ENCODE measurements at places on chromosomes 3 and 15.

- no peak for DNase-seq
Measured at GRCh38 chr15:28178290-28178689, 79.2 kb upstream of the OCA2 start.

- DNase-seq: no peak
Measured at GRCh38 chr3:193809106-193809505, 216.1 kb downstream of the OPA1 start.

DNA sequence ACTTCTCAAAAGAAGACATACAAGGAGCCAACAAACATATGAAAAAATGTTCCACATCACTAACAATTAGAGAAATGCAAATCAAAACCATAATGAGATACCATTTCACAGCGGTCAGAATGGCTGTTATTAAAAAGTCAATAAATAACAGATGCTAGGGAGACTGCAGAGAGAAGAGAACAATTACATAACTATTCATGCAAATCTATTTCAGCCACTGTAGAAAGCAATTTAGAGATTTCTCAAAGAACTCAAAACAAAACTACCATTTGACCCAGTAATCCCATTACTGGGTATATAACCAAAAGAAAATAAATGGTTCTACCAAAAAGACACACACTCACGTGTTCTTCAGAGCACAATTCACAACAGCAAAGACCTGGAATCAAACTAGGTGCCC is 116.3 kb downstream of the VPS13C start:
- DNase-seq: no peak

DNA sequence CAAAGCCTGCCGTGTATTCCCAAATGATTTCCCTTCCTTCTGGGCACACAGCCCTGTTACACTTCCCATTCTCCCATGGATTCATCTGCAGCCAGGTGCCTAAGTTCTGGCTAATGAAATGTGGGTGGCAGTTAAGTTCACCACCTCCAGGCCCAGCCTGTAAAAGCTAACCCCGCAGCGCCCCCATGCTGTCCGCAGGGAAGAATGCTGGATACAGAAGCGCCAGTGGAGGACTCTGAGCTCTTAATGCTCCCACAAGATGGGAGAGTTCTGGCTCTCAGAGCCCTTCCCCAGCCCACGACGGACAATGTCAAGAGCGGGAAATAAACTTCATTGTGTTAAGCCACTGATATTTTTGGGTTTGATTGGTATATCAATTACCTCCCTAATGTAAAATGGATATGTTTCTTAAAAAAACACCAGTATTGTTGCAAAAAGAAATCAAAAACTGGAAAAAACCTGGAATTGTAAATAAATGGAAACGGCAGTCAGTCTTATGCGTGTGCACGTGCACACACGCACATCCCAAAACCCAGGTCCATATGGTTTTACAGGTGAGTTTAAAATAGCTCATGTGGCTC is 37.7 kb upstream of the FGD5 start:
- no peak for DNase-seq

- no peak for DNase-seq
Measured at GRCh38 chr3:97674461-97674860, 90.1 kb upstream of the ARL6 start.

DNA sequence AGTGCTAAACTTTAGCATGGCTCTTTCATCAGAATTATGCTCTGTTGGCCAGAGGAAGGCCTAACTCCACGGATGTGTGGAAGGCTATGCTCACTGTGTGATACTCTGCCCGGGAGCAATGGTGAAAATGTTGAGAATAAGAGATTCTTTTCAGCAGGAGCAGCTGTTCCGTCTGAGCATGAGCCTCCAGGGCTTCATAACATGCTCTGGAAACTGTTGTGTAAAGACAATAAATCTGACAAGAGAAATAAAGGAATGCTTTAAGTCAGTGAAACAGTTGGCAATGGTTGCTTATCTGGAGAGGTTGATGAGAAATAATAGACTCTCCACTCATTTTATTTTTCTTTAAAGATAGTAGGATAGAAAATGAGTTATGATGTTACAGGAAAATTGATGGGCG is 269.8 kb downstream of the DIPK2A start:
- DNase-seq: no peak

DNA sequence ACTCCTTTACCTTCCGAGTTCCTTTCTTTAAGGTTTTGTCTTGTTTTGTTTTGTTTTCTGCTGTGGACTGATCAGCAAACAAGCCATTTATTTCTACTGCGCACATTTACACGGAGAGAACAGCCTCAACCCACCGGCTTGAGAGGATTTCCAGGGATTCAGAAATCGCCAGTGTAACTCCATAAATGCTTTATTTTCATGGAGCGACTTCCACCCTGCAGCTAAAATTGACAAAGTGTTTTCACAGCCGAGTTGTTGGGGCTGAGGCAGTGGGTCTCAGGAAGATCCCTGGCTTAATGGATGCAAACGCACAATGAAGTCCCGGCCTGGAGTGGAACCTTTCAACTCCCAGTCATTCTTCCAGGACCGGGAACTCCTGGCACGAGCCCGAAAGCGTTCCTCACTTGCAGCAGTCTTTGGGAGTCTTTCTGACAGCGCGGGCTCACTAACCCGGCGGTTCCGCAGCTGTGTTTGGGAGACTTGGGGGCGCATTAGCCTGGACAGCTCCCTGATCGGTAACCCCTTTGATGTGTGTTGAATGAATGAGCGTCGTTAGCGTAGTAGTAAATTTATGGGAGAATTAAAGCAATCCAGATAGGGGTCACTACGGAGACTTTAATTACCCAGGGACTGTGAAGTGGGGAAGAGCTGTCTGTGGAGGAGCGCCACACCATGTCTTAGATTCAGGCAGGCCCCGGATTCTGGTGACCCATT is 785 bp upstream of the MYRIP start:
- no peak for DNase-seq

- no peak for DNase-seq
Measured at GRCh38 chr3:176734146-176734545, 463.1 kb downstream of the TBL1XR1 start.

GRCh38 chr15:101158166-101159095 is 93.4 kb downstream of the CHSY1 start:
- DNase-seq: no peak

DNA sequence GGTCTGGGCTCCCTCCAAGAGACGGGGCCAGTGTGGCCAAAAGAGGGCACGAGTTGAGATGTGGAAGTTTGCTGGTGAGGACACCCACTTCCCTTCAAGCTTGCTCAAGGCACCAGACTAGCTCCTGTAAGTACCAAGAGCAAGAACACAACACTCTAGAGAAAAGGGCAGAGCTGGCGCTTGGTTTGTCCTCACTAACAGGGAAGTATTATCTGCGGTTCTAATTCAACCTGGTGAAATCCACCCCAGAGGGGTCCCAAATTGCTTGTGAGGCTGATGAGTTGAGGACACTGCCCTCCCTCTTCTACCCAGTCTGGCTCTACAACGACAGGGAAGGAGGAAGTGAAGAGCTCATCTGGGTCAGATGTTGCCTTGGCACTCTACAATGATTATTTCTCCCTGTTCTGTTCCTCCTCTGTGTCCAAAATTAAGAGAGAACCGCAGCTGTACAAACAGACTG is 16.9 kb upstream of the FSIP1 start:
- DNase-seq: no peak

GRCh38 chr15:89095556-89095955 is 7.3 kb downstream of the ABHD2 start:
- DNase-seq: no peak

DNA sequence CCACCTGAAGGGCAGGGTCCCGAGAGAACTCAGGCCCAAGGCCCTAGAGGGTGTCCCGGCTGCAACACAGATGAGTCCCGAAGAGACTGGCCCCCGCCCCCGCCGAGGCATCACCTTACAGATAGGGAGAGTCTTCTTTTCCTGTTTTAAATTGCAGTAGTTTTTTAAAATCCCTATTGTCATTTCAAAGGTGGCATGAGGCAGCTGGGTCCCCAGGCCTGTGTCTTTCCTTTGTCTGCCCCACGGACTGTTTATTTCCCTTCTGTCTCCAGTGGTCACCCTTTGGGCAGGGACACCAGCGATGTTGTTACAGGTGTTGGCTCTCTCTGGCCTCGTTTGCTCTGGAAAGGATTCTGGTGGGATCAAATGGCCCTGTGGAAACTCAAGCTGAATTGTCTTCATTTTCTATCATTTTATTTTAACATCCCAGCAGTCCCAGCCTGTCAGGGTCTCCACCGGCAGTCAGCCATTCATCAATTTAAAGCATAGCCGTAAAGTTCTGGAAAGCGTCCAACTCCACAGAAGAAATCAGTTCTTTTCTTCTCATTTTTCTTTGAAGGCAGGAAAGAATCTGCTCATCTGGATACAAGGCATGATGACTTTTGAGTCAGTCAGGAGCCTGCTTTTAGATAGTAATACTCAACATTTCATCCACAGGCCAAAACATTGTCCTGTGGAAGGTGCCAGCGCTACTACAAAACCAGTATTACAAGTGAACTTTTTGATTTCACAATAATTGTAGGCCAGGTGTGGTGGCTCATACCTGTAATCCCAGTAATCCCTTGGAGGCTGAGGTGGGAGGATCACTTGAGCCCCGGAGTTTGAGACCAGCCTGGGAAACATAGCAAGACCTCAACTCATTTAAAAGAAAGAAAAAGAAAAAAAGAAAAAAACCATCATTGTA is 96.2 kb downstream of the HES1 start:
- DNase-seq: no peak

GRCh38 chr15:52181938-52182780 is 9.0 kb downstream of the GNB5 start:
- DNase-seq: no peak

All from stimulated activated CD8-positive, alpha-beta memory T cell treated with anti-CD3 and anti-CD28 coated beads, Interleukin-4, amount 100 ng/mL, for 24 hours (primary cell).